Occipital lobe (tissue), 3 donors: ENCODE measurements at places on chromosomes 1 and 21. TPM values are rescaled to one million over a fixed set of nuclear protein-coding genes. Genes with fewer than 3 reads are reported as not detected.

RPTN gene
- not detected for total RNA-seq

HES5 gene
- 25.4 TPM for total RNA-seq

SRSF10 gene
- 135 TPM for total RNA-seq

COL11A1 gene
- 45.9 TPM for total RNA-seq

FMO5 gene
- 0.62 TPM for total RNA-seq

BATF3 gene
- total RNA-seq = 8.0 TPM

SWT1 gene
- 61.3 TPM for total RNA-seq

TTC24 gene
- not detected for total RNA-seq

MXRA8 gene
- total RNA-seq = 11.5 TPM

LRRC71 gene
- total RNA-seq = 0.16 TPM

GRCh38 chr1:18099026-18099425 is 8.6 kb upstream of the IGSF21 start:
- no peak for DNase-seq

DNA sequence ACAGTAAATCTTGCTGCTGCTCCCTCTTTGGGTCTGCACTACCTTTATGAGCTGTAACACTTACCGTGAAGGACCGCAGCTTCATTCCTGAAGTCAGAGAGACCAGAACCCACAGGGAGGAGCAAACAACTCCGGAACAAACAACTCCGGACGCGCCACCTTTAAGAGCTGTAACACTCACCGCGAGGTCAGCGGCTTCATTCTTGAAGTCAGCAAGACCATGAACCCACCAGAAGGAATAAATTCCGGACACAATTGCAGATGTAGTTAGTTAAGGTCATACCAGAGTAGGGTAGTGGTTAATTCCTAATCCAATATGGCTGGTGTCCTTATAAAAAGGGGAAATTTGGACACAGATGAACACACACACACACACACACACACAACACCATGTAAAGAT is 37.7 kb downstream of the VTCN1 start:
- no peak for DNase-seq

DNA sequence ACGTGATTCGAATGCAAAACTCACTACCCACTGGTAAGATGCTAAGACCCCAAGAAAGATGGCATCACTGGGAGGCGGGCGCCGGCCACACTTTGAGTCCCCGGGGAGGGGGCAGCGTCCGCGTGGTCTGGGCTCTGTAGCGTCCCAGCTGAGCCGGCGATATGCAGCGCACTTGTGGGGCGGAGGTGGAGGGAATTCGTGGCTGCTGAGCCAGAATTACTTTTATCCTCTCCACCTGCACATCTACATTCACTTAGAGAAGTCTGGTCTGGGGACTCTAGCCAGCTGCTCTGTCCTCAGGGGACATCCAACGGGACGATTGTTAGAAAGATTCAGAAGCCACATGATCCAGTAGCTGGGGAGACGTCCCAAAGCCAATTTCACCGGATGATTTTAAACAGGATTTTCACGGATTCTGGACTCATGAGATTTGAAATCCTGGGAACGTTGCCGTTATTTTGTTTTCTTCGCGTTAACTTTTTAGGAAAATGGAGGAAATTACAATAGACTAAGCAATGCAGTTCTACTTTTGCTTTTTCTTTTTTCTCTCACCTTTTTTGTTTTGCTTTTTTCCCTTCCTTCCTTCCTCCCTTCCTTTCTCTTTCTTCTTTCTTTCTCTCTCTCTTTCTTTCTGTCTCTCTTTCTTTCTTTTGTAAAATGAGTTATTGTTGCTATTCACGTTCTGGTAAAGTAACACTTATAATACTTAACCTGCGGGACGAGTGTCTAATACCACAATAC is 1.3 kb downstream of the JAM2 start:
- DNase-seq = no peak

GRCh38 chr1:108089477-108089876 is 110.7 kb downstream of the SLC25A24 start:
- DNase-seq = no peak

GRCh38 chr1:180973369-180973768 is 49.3 kb downstream of the STX6 start:
- DNase-seq = no peak

- no peak for DNase-seq
Observed at GRCh38 chr1:11174261-11174942, 14.8 kb upstream of the ANGPTL7 start.

DNA sequence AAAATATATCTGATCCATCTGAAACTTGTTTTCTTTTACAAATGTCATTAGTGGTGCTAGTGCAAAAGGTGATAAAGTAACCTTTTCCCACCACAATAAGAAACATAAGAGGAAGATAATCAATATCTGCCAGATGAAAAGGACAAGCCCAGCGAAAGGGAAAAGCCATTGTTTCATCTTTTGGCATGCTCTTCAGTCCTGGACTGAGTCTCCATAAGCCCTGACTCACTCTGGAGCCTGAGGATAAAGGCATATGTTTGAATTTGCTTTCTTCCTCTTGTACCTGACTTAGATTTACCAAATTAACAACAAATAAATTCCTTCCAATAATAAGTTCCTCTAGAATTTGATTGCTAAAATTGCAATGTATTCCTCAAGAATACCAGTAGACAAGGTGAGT is 13.6 kb downstream of the DNAJC11 start:
- DNase-seq = no peak

- DNase-seq = peak; percentile 74
Observed at GRCh38 chr1:20168564-20169491, 17.1 kb upstream of the UBXN10 start.

- no peak for DNase-seq
Observed at GRCh38 chr1:81129366-81129765, 671.4 kb upstream of the ADGRL2 start.

DNA sequence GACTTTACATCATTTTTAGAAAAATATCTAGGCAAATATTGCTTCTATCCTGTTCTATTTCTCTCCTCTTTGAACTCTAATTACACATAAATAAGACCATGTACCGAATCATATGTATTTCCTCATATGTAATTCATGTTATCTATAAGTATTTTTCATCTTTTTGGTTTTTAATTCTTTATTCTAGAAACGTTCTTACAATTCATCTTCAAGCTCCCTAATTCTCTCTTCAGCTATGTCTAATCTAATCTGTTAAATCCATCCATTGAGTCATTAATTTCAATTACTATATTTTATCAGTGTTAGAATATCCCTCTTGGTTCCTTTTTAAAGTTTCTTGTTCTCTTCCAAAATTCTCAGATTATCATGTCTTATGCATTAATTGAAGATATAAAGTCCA is 61.8 kb downstream of the DUSP10 start:
- no peak for DNase-seq

GRCh38 chr1:150810958-150811659 is 3.0 kb upstream of the CTSK start:
- DNase-seq = no peak

- no peak for DNase-seq
Observed at GRCh38 chr1:111729946-111730681, 9.1 kb downstream of the INKA2 start.

DNA sequence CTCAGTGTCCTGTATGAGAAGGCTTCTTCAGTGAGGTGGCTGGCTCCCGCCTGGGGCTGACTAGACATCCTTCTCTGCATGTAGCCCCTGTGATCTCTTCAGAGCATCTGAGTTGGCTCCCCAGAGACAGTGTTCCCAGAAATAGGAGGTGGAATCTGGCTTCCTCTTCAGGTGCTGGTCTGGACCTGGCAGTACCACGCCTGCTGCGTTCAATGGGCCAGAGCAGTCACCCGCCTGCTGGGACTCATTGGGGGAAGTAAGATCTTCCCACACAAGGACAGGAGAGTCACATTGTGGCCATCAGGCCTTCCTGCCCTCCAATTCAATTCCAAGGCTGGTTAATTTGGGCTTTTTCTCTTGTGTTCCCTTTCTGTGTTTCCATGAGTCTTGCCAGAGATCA is 51.0 kb downstream of the ADARB1 start:
- DNase-seq = no peak

DNA sequence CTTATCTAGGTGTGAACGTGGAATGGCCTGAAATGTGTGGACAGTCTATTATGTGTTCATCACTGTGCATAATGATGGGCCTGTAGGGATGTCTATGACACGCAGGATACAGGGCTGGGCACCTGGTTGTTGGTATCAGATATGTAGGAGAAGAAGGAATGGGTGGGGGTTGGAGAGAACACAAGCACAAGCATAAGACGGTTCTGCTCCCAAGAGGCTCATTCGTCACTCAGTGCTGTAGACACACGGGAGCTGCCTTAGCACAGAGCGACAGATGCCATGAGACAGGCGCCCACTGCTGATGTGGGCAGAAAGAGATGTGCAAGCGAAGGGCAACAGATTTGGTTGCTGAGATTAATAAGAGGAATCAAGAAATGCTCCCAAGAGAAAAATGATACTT is 256.2 kb downstream of the DISC1 start:
- DNase-seq = no peak

- no peak for DNase-seq
Observed at GRCh38 chr1:219374636-219375035, 201.0 kb downstream of the LYPLAL1 start.

DNA sequence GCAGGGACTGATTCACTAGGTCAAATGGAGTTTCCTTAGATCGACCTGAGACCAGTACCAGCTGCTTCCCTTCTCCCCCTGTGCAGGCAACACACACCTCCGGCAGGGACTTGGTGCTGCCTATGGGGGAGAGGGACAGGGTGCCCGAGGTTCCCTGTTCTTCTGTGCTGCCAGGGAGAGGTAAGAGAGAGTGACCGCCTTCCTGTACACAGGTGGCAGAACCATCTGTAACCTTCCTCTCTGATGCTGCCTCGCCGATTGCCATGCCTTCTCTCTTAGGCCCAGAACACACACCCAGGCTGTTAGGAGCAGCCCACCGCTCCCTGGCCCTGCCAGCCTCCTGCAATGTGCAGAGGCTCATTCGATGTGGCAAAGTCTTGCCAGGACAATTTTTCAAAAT is 9.3 kb downstream of the MYOC start:
- DNase-seq = no peak

DNA sequence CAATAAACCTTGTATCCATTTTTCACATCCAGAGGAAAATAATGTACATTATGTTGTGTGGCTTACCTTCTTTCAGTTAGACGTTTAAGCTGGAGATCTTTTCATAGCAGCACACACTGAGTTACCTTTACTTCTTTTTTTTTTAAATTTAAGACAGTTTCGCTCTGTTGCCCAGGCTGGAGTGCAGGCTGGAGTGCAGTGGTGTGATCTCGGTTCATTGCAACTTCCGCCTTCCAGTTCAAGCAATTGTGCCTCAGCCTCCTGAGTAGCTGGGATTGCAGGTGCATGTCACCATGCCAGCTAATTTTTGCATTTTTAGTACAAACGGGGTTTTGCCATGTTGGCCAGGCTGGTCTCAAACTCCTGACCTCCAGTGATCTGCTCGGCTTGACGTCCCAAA is 7.4 kb upstream of the CAMTA1 start:
- DNase-seq = no peak

DNA sequence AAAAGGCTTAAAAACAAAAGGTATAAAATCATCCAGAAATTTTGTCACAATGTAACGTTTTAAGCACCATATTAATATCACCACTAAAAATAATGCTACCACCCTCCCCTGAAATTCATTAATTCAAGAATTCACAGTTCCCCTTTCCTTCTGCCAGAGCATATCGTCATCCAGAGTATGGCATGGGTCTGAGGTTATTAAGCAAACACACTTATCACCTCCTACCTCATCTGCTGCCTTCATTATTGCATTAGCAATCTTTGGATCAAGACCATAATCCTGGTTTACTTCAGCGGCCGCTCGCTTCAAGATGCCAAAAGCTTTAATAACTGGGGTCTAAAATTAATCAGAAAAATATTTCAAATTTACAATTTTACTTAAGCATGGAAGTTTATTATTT is 6.2 kb downstream of the FH start:
- no peak for DNase-seq

DNA sequence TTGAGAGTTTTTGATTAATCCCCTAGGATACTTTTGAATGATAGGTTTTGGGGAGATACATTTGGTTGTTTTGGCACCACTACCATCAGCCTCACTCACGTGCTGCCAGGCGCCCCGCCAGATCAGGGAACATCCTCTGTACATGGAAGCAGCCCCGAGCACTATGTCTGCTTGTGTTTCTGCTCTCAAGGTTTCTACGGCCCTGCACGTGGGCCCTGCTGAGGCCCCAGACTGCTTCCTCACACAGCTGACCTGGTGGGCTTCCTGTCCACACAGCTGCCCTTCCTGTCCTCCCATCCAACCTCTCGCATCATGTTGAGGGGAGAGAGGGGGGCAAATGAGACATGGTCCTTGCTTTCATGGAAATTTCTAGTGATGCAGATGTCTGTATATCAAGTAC is 20.0 kb downstream of the ADARB1 start:
- no peak for DNase-seq

GRCh38 chr1:242000434-242000833 is 1.5 kb upstream of the MAP1LC3C start:
- no peak for DNase-seq

- DNase-seq = no peak
Observed at GRCh38 chr1:20819818-20820217, 32.7 kb upstream of the HP1BP3 start.

- DNase-seq = no peak
Observed at GRCh38 chr1:247406014-247406656, 9.8 kb upstream of the NLRP3 start.

DNA sequence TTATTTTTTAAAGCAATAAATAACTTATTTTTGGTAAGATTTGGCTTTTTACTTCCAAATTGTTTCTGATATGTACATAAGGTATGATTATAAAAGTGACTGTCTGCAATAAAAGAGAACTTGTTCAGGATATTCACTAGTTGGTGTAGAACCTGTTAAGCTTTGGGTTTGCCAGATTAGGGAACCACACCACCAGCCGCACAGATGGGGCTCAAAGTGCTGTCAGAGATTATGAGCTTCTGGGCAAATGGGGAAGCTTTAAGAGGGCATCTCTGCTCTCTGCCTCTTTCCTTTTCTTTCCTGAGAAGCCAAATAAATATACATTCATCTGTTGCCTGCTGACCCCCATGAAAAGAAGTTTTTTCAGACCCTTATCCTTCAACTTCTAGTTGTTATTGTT is 25.4 kb downstream of the IVNS1ABP start:
- DNase-seq = no peak
